ENCODE measurements at places on chromosomes 16 and 17.
A peak's percentile ranks its signal among the peaks of the same experiment; 100 is the strongest.

- DNase-seq, result no peak
Observed at GRCh38 chr17:43906951-43907424, 348 bp downstream of the MPP2 start.

DNA sequence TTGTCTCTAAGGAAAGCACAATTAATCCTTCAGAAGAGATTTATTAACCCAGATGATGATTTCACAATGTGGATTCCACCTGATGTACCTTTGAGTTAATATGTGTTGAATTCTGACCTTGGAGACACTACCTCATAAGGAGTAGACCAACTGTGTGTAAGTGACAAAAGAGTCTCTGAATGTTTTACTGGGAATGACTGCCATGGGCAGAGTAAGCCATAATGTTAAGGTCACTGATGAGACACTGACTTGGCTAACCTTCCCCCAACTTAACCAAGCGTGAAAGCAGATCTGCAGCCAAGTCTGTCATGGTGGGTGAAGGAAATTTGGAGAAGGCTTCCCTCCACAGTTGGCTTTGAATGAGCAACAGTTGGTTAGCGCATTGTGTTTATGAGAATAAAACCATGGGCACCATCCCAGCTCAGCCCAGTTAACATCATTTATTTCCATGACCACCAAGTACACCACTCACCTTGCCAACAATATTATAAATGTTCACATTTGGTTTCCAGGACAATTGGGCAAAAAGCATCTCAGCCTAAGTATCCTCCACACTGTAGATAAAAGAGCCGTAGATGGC lies 618.5 kb downstream of the KCNJ2 start:
- peak; percentile 88 for DNase-seq

DNA sequence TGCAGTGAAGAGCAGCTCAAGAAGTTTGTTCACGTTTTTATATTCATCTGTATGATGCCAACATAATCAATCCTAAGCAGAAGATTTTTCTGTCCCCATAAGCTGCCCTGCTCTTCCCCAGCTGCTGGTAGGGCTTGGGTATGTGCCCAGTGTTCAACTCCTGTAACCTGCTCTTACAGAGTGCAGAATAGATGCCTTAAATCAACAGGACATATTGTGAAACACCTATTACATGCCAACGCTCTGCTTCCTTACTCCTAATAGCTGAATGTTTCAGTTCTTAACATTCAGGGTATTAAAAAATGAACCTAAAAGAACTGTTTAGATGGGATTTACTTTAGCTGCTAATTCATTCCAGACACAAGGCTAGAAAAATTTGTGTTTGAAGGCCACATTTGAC lies 190.9 kb downstream of the HS3ST3A1 start:
- DNase-seq, result no peak

- DNase-seq, result no peak
Observed at GRCh38 chr17:70774339-70775117, 605.2 kb downstream of the KCNJ2 start.

GRCh38 chr17:69592692-69593350 lies 178.3 kb downstream of the MAP2K6 start:
- no peak for DNase-seq

DNA sequence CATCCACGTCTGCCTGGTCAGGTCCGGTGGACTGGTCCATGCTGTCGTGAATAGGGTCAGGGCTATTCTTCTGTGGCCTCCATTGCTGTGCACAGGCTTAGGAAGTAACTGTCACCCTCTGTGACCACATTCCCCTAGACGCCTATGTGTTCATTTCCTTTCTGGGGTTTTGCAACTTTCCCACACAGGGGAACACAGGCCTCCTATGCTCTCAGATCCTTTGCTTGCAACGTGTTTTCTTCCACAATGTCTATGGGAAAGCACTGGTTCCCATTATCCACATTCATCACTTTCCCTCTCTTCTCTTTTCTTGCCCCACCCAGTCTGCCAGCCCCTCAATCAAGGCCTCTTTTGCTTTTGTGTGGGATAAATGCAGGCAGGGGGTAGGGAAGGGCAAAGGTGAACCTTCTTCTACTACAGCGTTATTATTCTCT lies 43.2 kb upstream of the DNAJA2 start:
- DNase-seq, result no peak

DNA sequence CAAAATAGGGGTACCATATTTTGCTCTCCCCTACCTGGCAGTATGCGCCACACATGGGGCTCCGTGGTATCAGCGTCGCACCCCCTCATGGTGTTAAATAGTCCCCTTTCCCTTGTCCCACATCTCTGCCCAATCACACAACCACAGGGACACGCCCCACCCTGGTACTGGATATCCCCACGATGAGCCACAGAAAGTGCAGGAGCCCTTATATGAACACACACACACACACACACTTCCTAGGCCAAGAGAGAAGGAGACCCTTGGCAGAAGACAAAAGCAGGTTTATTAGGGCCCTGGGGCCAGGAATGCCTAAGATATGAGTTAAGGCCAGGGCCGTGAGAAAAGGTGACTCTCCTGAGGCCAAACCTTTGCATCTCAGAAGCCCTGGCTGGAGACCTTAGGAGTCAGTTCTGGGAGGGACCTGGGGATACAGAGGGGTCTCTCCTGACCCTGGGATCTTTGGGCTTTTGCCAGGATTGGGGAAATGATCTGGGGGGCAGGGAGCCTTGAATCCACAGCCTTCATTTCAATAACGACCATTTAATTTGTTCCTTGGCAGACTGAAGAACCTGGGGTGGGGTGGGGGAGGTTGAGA lies 11.6 kb downstream of the COPZ2 start:
- no peak for DNase-seq

GRCh38 chr16:2339521-2340484 lies 725 bp downstream of the ABCA3 start:
- DNase-seq, result peak; percentile 72

- DNase-seq, result no peak
Observed at GRCh38 chr17:75153780-75154194, 525 bp downstream of the JPT1 start.

GRCh38 chr17:1188812-1189504 lies 9.2 kb upstream of the ABR start:
- no peak for DNase-seq

- no peak for DNase-seq
Observed at GRCh38 chr17:81027591-81028505, 7.1 kb upstream of the BAIAP2 start.

DNA sequence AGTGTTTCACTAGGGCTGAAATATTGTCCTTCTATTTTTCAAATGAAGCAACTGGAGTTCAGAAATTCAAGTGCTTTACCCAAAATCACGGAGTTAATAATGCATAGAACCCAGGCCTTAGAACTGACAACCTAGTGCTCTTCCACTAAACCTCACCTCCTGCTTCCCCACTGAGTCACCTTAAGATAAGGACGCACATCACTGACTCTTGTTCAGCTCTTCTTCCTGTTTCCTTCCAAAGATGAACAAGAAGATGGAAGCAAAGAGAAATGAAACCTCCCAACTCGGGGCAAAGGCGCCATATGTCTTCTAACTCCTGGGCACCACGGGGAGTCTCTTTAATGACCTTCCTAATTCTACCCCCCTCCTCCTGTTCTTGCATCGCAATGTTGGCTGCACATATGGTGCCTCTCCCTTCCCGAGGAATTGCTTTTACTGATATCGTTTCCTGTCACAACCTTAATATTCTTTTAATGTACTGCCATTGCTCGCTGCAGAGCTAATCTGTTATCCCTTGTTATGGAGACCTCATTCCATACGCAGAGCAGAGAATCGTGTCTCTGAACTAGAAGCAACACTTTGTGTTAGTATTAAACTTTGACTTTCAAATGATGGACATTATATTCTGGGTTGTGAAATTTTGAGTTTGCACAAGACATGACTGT lies 591.4 kb downstream of the TMEM114 start:
- no peak for DNase-seq

- no peak for DNase-seq
Observed at GRCh38 chr17:65559461-65559803, 2.0 kb downstream of the AXIN2 start.

- no peak for DNase-seq
Observed at GRCh38 chr16:84826558-84826941, 6.8 kb downstream of the CRISPLD2 start.

DNA sequence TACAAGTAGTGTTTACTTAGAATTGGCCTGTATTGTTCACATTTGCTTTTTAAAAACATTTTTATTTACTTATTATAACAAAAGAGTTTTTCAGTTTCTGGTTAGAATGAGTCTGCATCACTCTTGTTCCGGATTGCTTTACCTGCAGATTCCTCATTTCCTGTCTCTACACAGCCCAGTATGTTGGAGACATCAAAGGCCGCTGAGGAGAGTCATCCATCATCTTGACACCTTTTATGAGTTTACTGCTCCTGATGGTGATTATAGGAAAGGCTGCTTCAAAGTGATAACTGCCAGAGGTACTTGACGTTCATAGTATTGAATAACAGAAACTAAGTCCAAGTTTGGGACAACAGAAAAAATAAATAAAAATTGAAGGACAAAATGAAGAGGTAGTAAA lies 490.5 kb upstream of the CA10 start:
- DNase-seq, result no peak

GRCh38 chr16:81261049-81261648 lies 22.7 kb downstream of the BCO1 start:
- DNase-seq, result no peak

DNA sequence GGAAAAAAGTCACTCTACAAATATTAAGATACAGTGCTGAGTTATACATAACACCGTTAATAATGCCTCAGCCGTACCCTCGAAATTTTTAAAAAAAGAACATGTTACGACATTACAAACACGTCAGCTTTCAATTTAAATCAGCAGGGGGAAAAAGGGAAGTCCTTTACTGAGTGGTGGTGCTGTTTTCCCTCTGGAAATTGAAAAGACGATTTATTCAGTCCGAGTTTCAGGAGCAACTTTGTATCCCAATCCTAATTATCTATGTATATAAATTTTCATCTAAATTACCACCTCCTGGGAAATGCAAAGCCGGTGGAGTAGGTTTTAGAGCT lies 1.3 kb downstream of the NETO2 start:
- peak; percentile 12 for DNase-seq

- no peak for DNase-seq
Observed at GRCh38 chr17:74356646-74357465, 4.8 kb downstream of the BTBD17 start.

DNA sequence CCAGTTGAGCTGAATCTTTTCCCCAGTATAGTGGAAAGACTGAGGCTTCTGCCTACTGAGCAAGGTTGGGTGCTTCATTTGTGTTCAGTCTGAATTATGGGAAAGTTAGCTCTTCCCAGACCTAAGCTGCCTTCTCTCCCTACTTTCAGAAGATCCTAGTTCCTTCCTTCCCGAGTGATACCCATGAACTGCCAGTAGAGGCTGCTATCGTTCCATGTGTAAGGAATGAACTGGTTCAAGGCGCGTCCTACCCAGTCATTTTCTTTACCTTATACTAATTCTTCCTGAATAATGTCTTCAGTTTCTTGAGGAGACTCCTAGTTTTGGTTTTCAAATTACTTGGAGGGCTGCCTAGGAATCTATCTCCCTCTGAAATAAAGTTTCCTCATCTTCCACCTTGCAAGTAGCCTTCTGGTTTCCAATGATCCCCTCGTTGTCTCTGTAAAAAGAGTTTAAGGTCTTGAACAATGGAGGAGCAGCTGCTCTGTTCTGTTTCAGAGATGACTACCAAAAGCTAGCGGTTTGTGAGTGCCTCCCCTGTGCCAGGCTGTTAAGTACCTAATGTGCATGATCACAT lies 934 bp upstream of the AOC2 start:
- peak; percentile 69 for DNase-seq

DNA sequence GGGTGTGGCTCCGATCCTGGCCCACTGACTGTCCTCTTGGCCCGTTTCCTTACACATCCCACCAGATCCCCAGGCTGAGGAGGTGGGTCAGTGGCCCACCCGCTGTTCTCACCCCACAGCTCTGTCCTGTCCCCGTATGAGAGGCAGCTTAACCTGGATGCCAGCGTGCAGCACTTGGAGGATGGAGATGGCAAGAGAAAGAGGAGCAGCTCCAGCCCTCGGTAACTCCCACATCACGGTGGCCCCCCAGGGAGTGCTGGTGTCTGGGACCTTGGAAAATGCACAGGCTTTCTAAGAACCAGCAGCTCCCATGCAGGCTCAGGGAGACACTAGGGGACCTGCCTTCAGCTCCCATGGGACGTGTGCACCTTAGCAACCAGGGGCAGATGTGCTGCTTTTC lies 4.2 kb upstream of the LLGL2 start:
- DNase-seq, result no peak

DNA sequence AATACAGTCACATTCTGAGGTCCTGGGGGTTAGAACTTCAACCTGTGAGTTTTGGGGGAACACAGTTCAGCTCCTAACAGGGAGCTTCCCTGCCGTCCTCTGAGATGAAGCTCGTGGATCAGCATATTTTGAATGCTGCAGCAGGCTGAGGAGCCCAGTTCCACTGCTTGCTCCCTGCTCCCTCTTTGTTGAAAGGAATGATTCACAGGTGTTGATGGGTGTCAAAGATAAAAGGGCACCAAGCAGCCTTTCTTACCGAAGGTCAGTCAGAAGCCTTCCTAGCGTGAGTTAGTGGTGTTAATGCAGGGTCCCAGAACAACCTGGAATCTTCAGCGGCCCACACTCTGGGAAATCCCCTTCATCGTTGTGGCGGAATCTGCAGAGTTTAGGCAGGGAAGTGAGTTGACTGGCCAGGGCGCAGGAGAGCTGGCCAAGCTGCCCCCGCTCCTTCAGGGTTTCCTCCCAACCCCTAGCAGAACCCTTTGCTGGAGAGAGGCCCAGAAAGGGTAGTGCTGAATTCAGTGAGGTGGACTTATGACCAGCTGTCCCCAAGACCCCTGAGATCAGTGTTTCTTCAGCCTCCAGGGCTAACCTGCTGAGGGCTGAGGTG lies 114.8 kb downstream of the GNAO1 start:
- no peak for DNase-seq

DNA sequence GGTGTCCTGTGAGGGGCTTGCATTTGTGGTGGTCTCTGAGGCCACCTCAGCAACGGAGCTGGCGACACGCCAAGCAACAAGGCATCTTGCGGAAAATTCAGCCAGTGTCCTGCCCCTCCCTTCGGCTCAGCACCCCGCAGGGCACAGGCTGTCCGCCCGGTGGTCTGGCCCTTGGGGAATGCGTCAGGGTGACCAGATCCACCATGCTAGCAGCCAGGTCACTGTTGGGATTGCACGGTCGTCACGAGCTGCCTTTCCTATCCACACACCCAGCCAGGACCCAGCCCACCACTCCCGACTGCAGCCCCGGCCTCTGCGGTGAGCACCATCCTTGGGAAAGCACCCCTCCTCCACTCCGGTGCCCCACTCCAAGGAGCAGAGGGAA lies 221.2 kb downstream of the NTN1 start:
- DNase-seq, result no peak

DNA sequence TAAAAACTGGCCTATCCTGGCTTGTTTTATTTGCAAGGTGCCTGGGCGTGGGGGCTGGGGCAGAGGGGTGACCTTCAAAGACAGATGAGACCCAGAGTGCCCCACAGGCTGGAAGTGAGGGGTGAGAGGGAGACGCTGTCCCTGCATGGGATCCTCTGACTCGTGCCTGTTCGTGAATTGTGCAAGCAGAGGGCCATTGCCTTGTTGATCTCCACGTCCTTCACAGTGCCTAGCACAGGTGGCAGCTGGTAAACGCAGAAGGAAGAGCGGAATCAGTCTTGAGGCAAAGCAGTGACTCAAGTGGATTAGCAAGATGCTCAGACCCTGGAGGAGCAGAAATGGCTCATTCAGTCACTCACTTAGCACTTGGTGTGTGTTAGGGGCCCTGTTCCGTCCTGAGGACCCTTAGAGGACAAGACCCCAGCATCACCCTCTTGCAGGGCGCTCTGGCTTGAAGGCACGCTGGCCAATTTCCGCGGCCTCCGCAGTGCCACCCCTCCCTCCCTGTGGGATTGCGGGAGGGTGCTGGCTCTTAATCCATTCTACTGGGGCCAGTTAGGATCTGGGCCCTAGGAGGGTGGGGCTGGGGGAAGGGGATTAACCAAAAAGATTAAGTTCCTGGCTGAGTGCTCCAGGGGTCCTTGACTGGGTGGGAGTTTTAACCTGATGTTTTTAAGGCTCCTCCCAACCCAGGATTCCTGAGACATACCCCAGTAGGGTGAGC lies 151.2 kb downstream of the CCDC182 start:
- no peak for DNase-seq
